ENCODE measurements at places on chromosomes 4 and X.

DNA sequence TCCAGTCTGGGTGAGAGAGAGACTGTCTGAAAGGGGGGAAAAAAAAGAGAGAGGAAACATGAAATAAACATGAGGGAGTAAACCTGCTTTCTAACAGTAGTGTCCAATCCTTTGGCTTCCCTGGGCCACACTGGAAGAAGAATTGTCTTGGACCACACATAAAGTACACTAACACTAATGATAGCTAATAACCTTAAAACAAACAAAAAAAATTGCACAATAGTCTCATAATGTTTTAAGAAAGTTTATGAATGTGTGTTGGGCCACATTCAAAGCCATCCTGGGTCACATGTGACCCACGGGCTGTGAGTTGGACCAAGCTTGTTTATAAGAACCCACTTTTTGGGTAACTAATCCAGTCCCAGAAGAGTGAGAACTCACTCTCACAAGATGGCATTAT is 30.3 kb downstream of the PDS5A start:
- DNase-seq = no peak

GRCh38 chr4:125322366-125322730 is 7.6 kb downstream of the FAT4 start:
- DNase-seq = no peak

- no peak for DNase-seq
Observed at GRCh38 chr4:111464251-111465045, 680.8 kb upstream of the FAM241A start.

- DNase-seq = no peak
Observed at GRCh38 chr4:186249785-186250754, 15.9 kb upstream of the F11 start.

All from NCI-H510A treated with DMSO at 0.1 percent for 48 hours (cell line).